ENCODE measurements at places on chromosomes 1 and 21.
A peak's percentile ranks its signal among the peaks of the same experiment; 100 is the strongest.

DNA sequence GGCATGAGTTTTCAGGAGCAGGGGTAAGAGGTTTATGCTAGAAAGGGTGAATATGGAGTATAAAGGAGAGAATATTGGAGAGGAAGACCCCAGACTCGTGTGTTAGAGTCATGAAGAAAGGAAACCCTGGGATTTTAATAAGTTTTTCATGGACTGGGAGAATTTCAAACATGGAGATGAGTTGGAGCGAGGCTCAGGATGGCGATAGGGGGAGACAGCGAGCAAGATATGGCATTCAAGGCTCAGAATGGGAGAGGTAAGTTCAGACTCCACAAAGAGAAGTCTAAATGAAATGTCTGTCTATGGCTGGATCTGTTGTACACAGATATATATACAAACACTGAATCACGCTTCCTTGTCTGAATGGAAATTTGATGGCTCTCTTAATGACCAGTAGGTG lies 92.5 kb downstream of the LRRC40 start:
- DNase-seq: no peak

DNA sequence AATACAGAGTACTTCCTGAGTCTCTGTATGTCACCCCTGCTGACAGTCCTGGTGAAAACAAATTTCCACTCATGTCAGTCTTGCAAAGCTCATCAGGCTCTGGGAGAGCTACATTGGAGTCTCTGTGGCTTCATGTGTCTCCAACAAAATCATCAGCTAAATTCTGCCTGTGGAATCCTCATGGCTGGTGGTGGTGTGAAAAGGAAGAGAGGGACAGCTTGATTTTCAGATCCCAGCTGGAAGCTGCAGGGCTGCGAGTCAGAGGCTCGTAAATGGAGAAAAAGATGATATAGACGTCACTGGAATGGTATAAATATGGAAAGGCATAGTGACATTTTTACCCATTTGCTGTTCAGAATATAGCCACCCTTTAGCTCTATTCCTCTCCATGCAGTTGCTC lies 150.2 kb downstream of the ASTN1 start:
- no peak for DNase-seq

DNA sequence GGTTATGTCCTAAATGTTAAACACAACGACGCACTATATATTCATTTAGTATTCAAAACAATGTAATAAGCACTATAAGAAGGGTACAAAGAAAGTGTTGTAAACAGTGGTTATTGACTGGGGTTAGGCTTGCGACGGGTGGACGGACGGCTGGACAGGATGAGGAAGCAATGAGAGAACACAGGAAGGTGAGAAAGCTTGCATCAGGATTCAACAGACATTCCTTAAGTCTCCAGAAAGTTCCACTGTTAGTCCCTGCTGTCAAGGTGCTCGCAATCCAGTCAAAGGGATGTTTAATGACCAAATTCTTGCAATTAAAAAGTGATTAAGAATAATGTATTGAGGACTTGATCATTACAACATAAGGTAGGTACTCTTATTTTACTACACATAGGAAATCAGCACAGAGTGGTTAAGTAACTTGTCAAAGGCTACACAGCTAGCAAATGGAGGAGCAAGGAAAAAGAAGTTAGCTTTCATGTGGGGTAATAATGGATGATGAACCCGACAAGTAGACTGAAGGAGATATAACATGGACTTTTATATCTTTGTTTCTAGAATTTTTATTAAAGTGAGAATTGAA lies 994 bp upstream of the ACBD6 start:
- peak; percentile 58 for DNase-seq

DNA sequence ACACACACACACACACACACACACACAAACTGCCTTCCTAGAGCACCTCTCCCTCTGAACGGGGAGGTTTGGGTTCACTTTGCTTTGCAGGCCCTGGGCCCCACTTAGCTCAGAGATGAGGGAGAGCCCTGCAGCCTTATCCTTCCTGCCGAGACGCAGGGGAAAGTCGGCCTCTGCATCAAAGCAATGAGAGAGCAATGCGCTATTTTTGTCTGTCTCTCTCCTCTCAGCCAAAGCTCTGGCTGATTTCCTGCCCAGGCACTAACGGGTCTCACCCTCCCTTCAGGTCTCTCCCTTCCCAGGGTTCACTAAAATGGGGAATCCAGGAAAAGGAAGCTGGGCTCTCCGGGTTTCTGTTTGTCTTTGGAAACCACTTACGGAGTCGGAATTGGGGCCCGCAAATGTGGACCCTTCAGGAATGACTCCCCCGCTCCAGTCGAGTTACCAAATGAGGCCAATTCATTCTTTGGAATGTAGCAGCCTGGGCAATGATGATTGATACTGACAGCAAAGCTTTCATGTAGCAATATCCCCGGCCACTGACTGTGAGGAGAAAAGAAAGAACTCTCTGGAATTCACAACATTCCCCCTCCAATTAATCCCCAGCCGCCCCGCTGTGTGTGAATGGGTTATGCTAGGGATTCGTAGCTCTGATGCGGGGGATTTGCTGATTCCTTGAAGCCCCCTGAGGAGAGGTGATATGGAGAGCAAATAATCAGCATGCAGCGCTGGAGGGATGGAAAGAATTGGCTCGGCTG lies 61.5 kb upstream of the WLS start:
- DNase-seq: no peak

GRCh38 chr1:119981986-119982815 lies 85.9 kb upstream of the ADAM30 start:
- no peak for DNase-seq

DNA sequence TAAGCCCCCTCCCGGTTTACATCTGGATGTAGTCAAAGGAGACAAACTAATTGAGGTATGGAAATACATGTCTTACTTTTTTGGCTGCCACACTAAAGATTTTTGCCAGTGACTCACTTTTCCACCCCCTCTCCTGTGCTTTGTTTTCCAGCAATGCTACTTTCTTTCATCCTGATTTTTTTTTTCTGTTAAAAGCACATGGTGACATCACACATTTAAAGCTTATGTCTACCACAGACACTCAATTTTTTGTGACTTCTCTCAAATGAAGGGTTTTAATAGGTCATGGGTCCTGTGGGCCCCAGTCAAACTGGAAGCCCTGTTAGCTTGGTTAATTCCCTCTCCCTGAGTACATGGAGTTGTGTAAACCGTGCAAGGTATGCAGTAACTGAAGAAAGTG lies 2.2 kb downstream of the PPP1R8 start:
- DNase-seq: no peak

- no peak for DNase-seq
These were observed 31.9 kb downstream of the FCRL5 start for GRCh38 chr1:157520386-157520935.

DNA sequence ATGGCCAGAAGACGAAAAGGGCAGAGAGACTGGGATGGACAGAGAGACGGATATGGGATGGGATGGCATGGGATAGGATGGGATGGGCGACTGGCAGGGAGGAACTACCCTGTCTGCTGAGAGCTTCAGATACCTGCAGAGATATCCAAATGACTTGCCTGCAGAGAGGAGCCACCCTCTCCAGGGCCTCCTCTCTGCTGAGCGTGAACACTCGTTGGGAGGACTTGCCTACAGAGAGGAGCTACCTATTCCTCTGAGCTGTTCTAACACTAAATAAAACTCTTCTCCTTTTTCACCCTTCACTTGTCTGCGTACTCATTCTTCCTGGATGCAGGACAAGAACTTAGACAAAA lies 67.1 kb upstream of the LRRN2 start:
- no peak for DNase-seq

- DNase-seq: peak; percentile 9
These were observed 141.1 kb upstream of the RUNX1 start for GRCh38 chr21:35190201-35190701.

DNA sequence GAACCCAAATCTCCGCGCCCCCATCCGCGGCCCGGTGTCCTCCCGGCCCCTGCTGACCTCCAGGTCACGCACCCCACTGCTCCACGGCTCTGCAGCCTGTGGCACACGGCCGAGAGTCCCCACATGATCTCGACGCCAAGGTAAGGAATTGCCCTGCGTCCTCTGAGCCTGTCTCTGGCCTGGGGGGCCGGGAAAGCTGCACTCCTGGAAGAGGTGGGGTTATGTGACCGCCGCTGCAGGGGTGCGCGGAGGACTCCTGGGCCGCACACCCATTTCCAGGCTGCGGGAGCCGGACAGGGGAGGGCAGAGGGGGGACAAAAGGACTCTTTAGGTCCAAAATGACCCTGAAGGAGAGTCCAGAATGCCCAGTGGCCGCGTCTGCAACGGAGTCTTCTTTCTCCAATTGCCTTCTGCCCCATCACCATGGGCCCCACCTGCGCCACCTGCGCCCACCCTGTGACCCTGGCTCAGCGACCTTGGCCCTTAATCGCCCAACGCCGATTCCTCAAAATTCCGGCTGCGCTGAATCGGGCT lies 997 bp upstream of the SIM2 start:
- DNase-seq: no peak

- no peak for DNase-seq
These were observed 21.8 kb downstream of the MMEL1 start for GRCh38 chr1:2611031-2611501.

- no peak for DNase-seq
These were observed 199.9 kb downstream of the LRRC40 start for GRCh38 chr1:70005386-70006034.

GRCh38 chr1:206097381-206097780 lies 19.8 kb downstream of the AVPR1B start:
- no peak for DNase-seq

DNA sequence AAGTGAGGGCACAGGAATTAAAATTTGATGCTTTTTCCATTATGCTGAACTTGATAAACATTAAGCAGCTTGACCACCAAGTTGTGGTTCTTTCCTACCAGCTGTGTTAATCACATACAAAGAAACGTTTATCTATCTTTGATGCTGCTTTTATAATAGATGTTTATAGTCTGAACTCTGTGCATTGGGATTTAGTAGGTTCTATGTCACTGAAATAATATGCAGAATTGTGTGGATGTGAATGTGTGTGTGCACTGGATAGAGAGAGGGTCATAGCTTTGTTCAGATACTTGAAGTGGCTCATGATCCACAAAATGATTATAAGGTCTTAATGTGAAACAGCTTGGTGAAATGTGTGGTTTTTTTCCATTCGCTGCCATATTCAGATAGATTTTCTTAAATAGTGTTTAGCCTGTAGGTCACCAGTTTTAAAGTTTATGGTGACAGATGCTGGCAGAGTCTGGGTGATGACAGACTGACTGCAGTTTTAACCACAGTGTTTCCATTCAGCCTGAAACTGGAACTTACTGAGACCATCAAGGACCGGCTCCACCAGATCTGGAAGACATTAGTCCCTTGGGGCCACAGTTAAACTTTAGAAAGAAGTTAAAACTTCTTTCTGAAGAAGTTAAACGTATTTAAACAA lies 10.2 kb downstream of the DDI2 start:
- no peak for DNase-seq

GRCh38 chr1:162165528-162165927 lies 96.0 kb downstream of the NOS1AP start:
- no peak for DNase-seq

GRCh38 chr1:93154898-93155297 lies 25.3 kb downstream of the TMED5 start:
- DNase-seq: no peak

DNA sequence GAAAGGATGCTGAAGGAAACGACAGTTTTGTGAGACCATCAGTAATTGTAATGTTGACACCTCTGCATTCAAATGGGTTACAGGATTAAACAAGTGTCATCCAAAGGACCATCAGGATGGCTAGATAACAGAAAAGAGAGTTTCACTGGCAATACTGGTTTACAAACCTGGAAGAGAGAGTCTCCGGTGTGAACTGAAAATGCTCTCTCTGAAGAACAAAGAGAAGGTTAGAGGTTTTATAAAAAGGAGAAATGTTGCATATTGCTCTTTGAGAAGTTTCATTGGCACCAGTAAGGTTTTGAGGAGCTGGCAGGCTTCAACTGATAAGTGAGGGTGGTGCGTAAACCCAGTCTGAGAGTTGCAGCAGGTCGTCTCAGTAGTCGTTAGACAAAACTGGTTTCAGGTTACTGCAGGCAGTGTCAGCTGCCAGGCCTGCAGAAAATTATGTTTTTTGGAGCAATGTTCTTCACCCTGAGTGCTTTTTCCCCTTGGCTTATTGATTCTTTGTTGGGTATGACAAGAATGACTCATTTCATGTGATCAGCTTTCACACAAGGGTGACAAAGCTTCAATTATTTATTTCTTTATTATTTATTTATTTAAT lies 42.2 kb downstream of the KCNK1 start:
- DNase-seq: no peak

GRCh38 chr1:29094954-29095353 lies 28.7 kb downstream of the TMEM200B start:
- DNase-seq: no peak

GRCh38 chr1:28045777-28046176 lies 42.6 kb downstream of the EYA3 start:
- DNase-seq: no peak

DNA sequence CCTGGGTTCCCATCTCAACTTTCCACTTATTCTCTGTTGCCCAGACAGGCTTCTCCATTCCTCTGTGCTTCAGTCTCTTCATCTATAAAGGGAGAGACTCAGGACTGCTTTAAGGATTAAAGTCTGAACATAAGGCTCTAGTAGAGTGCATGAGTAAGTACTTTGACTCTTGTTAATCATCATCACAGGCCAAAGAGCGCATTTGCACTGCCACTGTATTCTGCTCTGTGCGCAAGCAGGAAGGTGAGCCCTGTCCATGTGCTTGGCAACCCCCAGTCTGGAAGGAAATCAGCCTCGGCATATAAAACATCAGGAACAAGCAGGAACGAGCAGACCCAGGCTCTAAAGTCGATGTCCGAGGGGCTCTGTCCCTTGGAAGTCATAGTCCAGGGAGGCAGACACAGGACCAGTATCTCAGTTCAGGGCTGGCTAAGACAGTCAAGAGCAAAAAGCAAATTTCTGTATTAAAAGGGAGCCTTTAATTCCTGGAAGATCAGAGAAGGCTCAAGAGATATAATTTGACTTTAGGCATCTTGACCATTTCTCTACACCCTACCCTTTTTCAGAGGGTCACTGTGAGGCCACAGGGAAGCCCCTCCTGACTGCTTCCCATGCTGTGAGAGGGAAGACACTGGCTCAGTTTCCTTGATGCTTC lies 131.2 kb downstream of the TRABD2B start:
- peak; percentile 27 for DNase-seq

GRCh38 chr1:205585835-205586785 lies 45.7 kb downstream of the ELK4 start:
- no peak for DNase-seq

- no peak for DNase-seq
These were observed 1.5 kb upstream of the AKNAD1 start for GRCh38 chr1:108858230-108858950.

- no peak for DNase-seq
These were observed 1806.0 kb downstream of the MRPL39 start for GRCh38 chr21:23801292-23801691.

GRCh38 chr1:80506216-80506615 lies 1294.5 kb upstream of the ADGRL2 start:
- no peak for DNase-seq

DNA sequence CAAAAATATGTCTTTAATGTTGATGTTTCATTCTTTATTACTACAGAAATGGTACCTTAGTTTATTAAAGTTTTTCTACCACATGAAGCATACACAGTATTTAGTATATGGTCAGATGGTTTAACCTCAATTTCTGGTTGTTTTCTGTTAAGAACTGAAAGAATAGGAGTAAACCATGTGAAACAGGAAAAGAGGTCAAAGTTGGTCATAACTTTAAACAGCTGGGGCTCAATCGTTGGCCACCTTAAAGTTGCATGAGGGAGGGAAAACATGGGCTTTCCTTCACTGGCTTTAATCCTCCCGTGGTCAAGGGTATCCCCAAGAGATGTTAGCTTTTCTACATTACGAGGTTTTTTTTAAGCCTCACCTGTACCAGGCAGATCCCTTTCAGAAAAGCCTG lies 483.3 kb upstream of the ADAMTS5 start:
- DNase-seq: no peak

All from ACHN (cell line).